Stimulated activated CD4-positive, alpha-beta T cell treated with anti-CD3 and anti-CD28 coated beads, Interleukin-1b, Interleukin-23, amount 100 ng/mL, for 1 hour (primary cell): ENCODE measurements at places on chromosomes 11 and 22.

GRCh38 chr22:23984430-23984829, 4.5 kb downstream of the GSTT2 start:
- DNase-seq = peak; percentile 4

- no peak for DNase-seq
Observed at GRCh38 chr11:37558619-37559210, 960.7 kb upstream of the RAG2 start.

GRCh38 chr11:69891421-69892236, 72.4 kb upstream of the FGF3 start:
- DNase-seq = no peak

- DNase-seq = no peak
Observed at GRCh38 chr11:102653744-102654291, 28.7 kb upstream of the MMP20 start.

DNA sequence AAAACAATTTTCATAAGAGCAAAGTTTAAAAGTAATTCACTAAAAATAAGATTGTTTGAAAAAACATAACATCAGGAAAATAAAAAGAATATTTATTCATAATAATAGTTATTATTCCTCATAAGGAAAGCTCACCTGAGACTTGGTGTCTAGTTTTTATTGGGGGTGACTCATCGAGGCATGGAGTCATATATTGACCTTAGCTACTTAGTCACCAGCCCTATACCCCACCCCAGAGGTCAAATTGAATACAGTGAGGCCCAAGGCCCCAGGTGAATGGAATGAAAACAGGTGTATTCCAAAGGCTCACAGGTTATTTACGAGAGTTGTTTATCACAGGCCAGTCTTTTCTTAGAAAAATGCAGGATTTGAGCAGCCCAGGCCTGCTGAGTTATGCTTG, 36.9 kb downstream of the CNTF start:
- DNase-seq = no peak

GRCh38 chr22:23124611-23125511, 16.9 kb downstream of the RSPH14 start:
- no peak for DNase-seq

DNA sequence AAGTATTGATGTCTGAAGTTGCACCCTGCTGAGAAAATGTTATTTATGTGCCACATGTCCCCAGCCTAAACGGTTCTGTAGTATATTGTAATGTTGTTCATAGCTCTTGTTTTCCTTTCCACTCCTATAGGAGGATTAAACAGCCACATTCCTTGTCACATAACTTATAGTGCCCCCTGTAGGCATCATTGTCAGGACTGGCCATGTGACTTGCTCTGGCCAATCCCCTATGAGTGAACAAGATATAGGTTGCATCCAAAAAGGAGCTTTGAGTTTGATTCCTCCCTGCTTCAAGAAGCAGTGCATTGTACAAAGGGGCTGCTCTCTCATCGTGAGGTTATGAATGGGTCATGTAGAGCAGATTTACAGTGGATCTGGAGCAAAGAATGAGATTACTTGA, 717.6 kb upstream of the ANO5 start:
- DNase-seq = no peak

GRCh38 chr22:29353286-29353685, 35.1 kb downstream of the AP1B1 start:
- DNase-seq = no peak

DNA sequence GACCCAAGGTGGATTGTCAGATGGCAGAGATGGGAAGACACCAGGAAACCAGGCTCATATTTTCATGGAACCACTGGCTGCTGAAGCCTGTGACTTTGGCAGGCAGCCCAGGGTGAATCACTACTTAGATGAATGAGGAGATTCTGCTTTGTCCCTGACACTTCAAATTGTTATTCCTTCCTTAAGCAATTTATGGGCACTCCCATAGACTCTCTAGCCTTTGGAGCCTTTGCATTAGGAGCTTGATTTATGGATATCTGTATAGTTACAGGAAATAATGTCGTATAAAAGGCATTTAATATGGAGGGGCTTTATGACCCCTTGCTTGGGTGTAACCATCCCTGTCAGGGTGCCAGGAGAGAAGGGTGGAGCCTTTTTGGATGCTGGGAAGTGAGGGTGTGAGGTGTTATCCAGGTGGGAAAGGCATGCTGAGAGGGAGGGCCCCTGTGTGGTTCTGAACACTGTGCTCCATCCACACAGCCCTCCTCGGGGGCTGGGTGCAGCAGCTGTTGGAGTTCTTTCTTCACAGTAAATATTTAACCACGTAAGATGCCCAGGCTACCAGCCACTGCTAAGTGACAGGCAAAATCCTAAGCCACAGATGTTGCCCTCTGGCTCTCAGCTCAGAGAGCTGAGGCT, 35.3 kb downstream of the IL18 start:
- no peak for DNase-seq

GRCh38 chr11:90221803-90222458, 918 bp downstream of the CHORDC1 start:
- no peak for DNase-seq

GRCh38 chr11:115653926-115654325, 149.7 kb upstream of the CADM1 start:
- no peak for DNase-seq

DNA sequence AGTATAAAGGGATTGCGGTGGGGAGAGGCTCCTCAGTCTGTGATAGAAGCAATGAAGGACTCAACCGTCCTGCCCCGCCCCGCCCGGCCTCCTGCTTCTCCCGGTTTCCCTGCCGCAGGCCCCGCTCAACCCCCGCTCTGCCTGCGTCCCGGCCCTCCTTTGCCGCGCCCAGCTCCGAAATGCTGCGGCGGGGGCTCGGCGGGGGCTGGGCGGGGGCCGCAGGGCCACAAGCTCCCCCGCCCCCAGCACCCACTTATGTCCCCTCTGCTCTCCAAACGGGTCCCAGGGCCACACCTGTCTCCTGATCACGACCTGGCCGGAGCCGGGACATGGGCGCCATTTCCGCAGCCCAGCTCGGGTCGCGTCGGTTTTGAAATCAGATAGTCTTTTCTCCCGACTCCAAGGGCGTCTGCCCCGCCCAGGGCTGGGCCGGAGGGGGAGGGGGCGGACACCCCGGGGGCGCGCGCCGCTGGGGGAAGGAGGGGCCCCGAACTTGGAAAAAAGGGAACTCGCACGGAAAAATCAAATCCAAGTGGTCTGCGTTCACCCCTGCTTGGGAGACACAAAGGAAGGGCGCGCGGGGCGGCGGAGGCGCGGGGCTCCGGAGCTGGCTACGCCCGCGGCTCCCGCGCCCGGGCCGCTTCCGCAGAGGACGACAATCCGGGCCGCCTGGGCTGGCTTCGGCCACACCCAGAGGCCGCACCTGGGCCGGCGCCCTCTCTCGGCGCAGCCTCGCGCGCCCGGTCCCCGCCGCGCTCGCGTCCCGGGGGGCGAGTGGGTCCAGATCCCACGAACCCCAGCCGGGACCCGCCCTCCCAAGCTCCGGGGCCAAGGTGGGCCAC, 70.6 kb upstream of the EP300 start:
- peak; percentile 20 for DNase-seq

DNA sequence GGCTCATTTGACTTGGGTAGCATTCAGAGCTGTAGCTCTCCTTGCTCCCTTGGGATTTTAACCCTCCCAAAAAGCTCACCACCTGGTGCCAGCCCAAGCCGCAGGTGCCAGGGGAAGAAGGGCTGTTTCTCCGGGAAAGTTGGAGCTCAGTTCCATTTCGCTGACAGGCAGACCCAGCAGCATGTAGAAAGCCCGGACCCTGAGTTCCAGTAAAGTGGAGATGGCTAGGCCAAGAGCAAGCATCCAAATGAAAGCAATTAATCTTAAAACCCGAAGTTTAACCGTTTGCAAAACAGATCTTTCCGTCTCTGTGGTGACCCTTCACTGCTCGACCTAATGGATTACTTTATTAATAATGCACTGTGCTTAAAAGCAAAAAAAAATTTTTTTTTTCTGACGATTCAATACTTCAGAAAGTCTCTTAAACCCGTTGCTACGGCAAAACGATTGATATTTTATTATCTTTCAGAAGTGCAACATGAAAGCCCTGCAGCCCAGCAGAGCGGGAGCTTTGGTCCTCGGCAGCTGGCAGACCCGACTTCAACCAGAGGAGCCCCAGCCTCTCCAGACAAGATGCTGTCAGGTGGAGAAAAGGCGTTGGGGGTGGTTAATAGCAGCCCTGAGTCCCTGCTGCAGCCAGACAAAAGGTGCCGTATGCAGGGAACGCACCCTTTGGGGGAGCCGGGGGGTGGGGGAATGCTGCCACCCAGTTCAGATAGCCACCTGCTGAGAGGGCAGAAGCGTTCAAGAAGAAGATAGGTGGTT, 3.3 kb downstream of the LMO1 start:
- DNase-seq = no peak

DNA sequence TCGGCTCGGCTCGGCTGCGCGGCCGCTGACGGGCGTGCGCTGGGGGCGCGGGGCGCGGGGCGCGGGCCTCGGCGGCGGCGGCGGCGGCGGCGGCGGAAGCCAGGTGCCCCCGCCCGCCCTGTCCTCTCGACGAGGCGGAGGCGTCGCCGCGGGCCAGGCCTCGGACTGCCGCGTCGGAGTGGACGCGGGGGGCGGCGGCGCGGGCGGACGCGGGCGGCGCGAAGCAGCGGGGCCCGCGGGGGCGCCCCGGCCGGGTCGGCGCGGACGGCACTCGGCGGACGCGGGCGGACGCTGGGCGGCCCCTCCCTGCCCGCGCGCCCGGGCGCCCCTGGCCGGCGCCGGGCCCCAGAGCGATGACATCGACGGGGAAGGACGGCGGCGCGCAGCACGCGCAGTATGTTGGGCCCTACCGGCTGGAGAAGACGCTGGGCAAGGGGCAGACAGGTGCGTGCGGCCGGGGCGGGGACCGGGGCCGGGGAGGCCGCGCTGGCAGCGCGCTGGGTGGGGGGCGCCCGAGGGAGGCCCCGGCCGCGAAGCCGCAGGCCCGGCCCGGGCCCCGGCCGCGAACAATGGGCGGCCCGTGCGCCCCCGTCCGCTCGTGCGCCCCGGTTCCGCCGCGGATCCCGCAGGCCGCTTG, at the start of gene BRSK2:
BRSK2 (plus strand) TSS at position 3 of the 637 bp plus-strand sequence; CDS start at position 354, 351 bp downstream.
- DNase-seq = no peak

DNA sequence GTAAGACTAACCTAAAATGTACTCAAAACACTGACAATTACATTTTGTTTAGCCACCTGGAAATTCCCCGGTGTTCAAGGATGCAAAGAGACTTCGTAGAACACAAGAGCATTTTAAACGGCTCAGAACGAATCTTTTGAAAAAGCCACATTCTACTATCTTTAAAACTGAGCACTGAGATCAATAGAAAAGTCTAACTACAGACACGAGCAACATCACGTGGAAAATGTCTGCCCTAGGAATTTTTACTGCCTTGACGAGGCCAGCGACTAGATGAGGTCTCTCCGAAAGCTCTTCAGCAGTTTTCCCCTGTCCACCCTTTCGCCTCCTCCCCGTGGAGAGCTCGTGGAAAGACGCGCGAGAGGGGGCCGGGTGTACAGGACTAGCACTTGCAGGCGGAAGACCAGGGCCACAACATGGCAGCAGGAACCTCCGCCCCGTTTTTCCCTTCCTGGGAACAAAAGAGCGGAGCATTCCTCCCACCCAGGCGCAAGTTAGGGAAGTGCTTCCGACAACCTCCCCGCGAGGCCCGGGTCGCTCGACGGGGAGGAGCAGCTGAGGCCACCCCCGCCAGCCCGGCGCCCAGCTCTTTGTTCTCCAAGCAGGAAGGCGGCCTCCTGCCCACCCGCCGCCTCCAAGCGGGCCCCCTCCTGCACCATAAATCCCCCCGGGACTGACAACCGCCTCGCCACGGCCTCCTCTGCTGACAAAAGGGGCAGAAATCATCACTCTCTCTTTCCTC, 1.1 kb downstream of the EIF4G2 start:
- peak; percentile 14 for DNase-seq

- DNase-seq = no peak
Observed at GRCh38 chr11:14774721-14775120, 117.3 kb downstream of the CYP2R1 start.

- no peak for DNase-seq
Observed at GRCh38 chr11:101466352-101466751, 117.5 kb downstream of the TRPC6 start.

- no peak for DNase-seq
Observed at GRCh38 chr11:106292526-106292925, 215.1 kb downstream of the AASDHPPT start.

- no peak for DNase-seq
Observed at GRCh38 chr22:37635157-37635556, 4.3 kb upstream of the SH3BP1 start.

GRCh38 chr22:25485626-25486545, 78.6 kb upstream of the GRK3 start:
- DNase-seq = no peak
